ENCODE measurements at places on chromosomes 7 and 10.
A peak's percentile ranks its signal among the peaks of the same experiment; 100 is the strongest.

DNA sequence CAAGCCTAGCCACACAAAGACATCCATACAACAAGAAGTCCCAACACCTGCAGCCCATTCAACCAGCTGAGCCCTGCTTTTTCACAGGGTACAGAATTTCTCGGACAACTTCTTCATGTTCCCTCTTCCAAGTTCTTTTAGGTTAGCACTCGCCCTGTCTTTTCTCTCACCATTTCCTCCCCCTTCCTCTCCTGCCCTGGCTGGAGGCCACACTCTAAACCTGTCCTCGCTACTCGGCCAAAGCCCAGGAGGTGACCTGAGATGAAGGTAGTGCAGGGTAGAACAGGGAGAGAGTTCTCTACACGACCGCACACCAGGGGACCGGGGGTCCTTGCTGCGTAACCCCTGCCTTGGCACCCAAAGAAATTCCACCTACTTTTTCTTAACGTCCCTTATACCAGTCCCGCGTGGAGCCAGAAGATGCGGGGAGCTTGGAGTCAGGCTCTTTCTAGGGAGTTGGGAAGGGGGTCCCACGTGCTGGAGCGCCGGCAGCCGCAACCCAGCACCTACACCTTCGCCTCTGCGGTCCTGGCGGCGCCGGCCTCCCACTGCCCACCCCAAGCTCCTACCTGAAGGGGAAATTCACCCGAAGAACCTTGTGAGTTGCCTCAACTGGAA, 16.0 kb upstream of the DLX6 start:
- no peak for DNase-seq

- no peak for DNase-seq
Measured at GRCh38 chr7:150388709-150389531, 9.8 kb downstream of the ZNF775 start.

- no peak for DNase-seq
Measured at GRCh38 chr7:47804767-47805545, 143.3 kb downstream of the PKD1L1 start.

GRCh38 chr7:67451306-67451705, 454.7 kb downstream of the TYW1 start:
- DNase-seq, result no peak

- no peak for DNase-seq
Measured at GRCh38 chr7:25881317-25882037, 270.5 kb upstream of the NFE2L3 start.

DNA sequence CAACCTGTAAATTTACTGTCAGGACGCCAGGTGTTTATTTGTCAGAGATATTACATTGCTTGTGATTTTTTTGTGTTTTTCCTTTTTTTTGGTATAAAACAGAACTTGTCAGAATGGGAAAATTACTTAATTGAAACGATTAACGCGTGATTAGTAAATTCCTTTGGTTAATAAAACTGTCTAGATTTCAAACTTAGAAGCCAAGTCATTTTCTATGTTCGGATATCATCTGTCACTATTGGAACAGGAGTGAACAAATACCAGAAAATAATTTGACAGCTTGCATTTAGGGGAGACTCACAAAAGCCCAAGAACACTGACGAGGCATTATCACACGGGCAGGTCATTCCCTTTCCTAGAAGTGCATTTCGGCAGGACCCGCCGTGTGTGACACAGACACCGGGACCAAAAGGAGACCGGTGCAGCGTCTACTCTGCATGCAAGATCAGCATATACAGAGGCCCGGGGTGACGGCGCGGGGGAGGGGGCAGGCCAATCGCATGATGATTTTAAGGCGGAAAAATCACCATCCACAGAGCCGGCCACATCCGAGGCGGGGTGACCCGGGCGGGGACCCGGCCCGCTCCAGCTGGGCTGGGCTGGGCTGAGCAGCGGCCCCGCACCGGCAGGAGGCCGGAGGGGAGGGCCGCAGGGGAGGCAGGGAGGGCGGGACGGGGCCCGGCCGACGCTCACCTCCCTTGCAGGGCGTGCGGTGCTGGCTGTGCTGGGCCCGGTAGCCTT, 841 bp downstream of the GLUD1 start:
- DNase-seq, result peak; percentile 71

DNA sequence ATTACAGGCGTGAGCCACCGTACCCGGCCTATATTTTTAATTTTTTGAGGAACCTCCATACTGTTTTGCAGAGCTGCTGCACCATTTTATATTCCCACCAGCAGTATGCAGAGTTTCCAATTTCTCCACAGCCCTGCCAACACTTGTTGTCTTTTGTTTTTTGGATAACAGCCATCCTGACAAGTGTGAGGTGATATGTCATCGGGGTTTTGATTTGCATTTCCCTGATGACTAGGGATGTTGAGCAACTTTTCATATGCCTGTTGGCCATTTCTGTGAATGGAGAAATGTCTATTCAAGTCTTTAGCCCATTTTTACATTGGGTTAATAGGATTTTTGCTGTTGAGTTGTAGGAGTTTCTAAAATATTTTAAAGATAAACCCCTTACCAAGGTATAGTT, 22.2 kb downstream of the ENTPD7 start:
- DNase-seq, result no peak

Data from stimulated activated naive CD8-positive, alpha-beta T cell treated with anti-CD3 and anti-CD28 coated beads, Interleukin-15, amount 100 ng/mL, for 72 hours (primary cell).